AG04450 (cell line): ENCODE measurements at places on chromosomes 16 and 17. TPM values are rescaled to one million over a fixed set of nuclear protein-coding genes. Genes with fewer than 3 reads are reported as not detected.
A peak's percentile ranks its signal among the peaks of the same experiment; 100 is the strongest.

DNA sequence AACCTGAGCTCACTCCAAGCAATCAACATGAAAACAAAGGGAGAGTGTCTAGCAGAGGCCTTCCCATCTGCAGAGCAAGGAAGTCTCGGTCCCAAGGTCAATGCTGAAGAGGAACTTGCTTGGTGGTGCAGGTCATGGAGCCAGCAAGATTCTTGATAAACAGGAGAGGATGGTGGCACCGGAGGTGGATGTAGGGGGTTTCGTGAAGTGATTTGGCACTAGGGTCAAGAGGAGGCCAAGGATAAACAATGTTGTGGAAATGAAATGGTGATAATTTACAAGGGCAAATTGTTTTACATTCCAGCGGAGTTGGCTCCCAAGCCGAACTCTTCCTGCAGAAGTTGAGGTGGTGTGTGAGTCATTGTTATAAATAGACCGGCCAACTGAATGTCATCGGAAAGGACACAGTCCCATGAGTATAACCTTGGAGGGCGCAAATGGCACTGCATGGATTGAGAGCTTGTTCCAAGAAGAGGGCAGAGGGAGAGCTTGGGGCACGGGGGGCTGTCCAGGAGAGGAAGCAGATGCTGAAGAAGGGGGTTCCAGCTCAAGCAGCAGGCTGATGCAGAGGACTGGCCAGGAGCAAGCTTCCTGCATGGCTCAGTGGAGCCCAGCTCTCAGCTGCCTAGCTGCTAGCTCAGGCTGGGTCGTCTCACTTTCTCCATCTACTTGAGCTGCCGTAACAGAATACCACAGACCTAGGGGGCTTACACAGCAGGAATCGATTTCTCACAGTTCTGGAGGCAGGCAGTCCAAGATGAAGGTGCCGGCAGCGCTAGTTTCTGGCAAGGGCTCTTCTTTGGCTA is 136.6 kb downstream of the COPRS start:
- no peak for DNase-seq

- no peak for DNase-seq
Observed at GRCh38 chr16:58057784-58058183, 32.2 kb downstream of the MMP15 start.

The NEURL4 gene
- 7.3 and 9.6 TPM in 2 replicates for polyA plus RNA-seq

GRCh38 chr17:31538080-31538762 is 146.7 kb downstream of the RAB11FIP4 start:
- no peak for DNase-seq

DNA sequence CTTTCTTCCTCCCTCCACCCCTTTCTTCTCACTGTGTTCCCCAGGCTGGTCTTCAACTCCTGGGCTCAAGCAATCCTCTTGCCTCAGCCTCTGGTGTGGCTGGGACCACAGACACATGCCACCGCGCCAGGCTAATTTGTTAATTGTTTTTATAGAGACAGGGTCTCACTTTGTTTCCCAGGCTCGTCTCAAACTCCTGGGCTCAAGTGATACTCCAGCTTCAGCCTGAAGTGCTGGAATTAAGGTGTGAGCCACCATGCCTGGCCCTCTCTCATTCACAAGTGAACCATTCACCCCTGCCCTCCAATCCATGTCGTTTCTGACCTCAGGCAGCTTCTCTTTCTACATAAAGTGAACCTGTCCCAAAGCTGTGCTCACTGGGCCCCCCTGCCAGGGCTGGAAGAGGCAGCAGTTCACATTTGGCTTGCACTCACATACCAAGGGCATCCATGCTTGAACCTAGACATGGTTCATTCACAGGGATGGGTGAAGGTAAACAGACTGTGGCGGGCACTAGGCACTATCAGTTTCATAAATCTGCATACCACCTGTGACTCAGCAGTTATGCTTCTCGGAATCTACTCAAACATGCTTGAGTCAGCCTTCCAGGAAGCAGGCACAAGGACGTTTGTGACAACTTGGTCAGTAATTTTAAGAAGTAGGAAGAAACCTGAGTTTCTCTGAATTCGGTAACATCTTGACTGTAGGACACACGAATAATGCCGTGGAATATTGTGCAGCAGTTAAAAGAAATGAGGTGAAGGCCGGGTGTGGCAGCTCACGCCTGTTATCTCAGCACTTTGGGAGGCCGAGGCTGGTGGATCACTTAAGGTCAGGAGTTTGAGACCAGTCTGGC is 6.0 kb upstream of the RNF213 start:
- peak; percentile 68 for DNase-seq

DNA sequence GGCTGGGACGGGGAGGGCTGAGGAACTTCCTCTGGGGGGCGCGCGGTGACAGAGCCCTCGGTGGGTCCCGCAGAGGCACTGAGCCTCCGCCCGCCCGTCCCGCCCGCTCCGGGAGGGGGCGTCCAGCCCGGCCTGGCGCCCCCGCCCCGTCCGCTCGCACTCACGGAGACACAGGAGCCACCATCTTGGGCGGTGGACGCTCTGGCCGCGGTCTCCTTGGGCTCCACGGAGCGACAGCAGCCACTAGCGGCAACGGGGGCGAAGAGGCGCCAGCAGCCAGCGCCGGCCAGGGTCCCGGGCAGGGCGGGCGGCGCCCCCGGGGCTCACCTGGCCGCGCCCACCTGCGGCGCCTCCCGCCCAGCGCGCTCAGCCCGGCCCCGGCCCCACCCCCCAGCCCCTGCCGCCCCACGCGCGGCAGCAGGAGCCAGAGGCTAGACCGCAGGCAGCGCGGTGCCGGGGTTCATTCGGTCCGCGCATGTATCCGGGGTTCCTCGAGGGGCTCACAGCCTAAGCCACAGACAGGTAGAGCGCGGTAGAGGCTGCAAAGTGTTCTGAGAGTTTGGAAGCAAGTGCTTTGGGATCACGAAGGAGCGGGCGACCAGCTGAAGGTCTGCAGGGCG is at the start of gene C17orf113:
Gene C17orf113 (minus strand): TSS at position 209 of the 620 bp plus-strand sequence. CDS start 7,225 bp downstream, outside the sequence.
- no peak for DNase-seq

GRCh38 chr16:23694644-23695373 is 16.1 kb downstream of the PLK1 start:
- DNase-seq: no peak

- no peak for DNase-seq
Observed at GRCh38 chr16:30882429-30883310, 11.2 kb downstream of the BCL7C start.

The TBC1D3G gene
- not detected in 2 replicates for polyA plus RNA-seq

The KRTAP4-9 gene
- polyA plus RNA-seq: not detected in 2 replicates
